Neural progenitor cell (in vitro differentiated cells): ENCODE measurements at places on chromosomes 11 and 22. TPM values are rescaled to one million over a fixed set of nuclear protein-coding genes. Genes with fewer than 3 reads are reported as not detected.

- DNase-seq = no peak
These were observed 28.6 kb downstream of the PPARA start for GRCh38 chr22:46178755-46179505.

- DNase-seq = no peak
These were observed 16.0 kb upstream of the SMIM35 start for GRCh38 chr11:118102721-118103261.

Gene TMEM126B
- 73.5 and 110 TPM in 2 replicates for total RNA-seq

Gene MS4A12
- total RNA-seq = not detected in 2 replicates

Gene HEPN1
- total RNA-seq = not detected in 2 replicates

Gene CHID1
- total RNA-seq = 56.6 and 62.9 TPM in 2 replicates

Gene P2RY2
- total RNA-seq = 0.45 and 0.84 TPM in 2 replicates
